ENCODE measurements at places on chromosomes 1 and 21. TPM values are rescaled to one million over a fixed set of nuclear protein-coding genes. Genes with fewer than 3 reads are reported as not detected.

The EPRS1 gene
- total RNA-seq = 67.7 TPM

DNA sequence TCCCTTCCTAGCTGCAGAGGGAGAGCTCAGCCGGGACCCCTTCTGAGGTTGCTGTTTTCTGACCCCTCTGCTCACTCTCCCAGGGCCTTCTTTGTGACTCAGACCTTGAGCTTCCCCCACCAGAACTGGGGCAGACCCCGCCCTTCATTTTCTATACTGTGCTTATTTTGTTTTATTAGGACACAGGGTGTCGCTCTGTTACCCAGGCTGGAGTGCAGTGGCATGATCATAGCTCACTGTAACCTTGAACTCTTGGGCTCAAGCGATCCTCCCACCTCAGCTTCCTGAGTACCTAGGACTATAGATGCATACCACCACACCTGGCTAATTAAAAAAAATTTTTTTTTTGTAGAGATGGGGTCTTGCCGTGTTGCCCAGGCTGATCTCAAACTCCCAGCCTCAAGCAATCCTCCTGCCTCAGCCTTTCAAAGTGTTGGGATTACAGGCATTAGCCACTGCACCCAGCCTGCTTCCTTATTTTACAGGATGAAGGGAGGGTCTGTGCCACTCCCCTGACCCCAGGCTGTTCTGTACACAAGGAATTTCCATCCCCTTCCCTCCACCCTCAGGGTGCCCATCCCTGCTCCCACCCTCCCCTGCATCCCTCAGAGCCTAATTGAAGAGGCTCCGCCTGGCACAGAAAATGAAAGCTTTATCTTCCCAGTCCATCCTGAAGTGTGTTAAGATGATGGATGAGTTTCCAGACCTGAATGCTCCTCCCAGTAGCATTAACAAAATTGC is 195.2 kb upstream of the POU3F1 start:
- DNase-seq = no peak

- DNase-seq = no peak
Measured at GRCh38 chr1:62476525-62477219, 39.8 kb downstream of the USP1 start.

The PPIAL4G gene
- total RNA-seq = 0.09 TPM

- DNase-seq = no peak
Measured at GRCh38 chr1:17307946-17308345, at the start of gene PADI4. Gene PADI4 (plus strand): TSS chr1:17308197. CDS start chr1:17308223, 26 bp downstream.

- peak; percentile 9 for DNase-seq
Measured at GRCh38 chr1:19006000-19006399, 49.5 kb upstream of the IFFO2 start.

The SYT11 gene
- total RNA-seq = 23.4 TPM

DNA sequence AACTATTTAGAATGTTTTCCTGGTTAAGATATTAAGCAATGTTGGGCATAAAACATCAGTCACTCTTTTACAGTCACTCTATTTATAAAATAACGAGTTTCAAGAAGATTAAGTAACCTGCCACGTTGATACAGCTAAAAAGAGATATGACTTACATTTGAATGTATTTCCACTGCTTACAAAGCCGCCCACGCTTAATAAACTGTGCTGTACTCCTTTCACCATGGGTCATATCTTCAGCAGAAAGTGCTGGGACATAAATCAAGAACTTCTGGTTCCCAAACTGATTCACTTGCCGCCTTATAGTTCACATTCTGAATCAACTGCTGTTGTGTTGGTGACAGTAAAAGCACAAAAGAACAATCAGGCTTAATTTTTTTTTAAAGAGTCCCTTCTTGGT is 666.7 kb downstream of the NCAM2 start:
- no peak for DNase-seq

The PIK3CD gene
- total RNA-seq = 17.6 TPM

GRCh38 chr1:187266051-187266450 is 437.3 kb downstream of the PLA2G4A start:
- no peak for DNase-seq

Data from mucosa of gallbladder (tissue), 1 donor.